ENCODE measurements at places on chromosomes 13 and 19.

GRCh38 chr13:108168929-108169328, 46.4 kb downstream of the LIG4 start:
- DNase-seq: no peak

- DNase-seq: no peak
These were observed 2.2 kb downstream of the ANKRD10 start for GRCh38 chr13:110912651-110913051.

DNA sequence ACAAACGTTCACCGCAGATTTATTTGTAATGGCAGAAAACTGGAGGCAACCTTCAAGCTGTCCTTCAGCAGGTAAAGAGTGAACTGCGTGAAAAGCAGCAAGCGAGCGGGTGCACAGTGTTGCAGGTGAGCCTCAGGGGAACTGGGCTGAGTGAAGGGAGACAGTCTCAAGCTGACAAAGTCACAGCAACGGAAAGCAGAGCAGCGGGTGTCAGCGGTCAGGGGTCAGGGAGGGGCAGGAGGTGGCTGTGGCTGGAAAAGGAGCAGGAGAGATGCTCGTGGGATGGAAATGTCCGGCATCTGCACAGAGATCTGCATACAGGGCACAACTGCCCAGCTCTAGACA, 8.5 kb upstream of the RASA3 start:
- peak; percentile 48 for DNase-seq

- DNase-seq: no peak
These were observed 31.6 kb downstream of the RNASEH2B start for GRCh38 chr13:50941146-50941545.

GRCh38 chr13:80276371-80277289, 64.3 kb downstream of the SPRY2 start:
- DNase-seq: no peak

DNA sequence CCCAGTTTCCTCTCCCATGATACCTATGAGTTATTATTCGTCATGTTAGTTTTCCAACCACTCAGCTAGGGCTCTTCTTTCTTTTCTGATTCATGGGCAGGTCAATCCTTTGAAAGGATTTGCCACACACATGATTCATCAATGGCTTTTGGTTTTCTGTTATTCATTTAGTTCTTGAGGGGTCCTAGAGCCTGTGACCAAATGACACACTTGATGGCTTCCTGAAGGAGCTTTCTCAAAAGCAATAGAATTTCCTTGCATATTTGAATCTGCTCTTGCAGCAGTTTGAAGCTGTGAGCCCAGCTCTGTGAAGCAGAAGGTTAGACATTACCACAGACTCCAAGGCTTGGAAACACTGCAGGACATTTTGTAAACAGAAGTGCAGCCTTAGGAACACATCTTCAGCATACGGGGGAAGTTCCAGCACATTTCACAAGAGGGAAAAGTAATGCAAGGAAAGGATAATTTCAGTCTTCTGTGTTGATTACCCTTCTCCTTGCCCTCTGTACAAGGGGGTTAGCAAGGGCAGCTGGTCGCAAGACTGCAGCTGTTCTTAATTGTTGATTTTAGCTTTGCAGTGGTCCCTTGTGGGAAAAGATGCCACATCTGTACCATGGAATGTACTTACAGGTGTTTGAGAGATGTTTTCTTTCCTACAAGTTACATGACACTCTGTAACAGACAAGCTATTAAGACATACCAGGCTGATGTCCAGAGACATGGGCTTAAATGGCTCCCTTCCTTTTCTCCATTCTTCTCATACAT, 338.6 kb downstream of the KCNRG start:
- DNase-seq: no peak

GRCh38 chr13:51370116-51370515, 30.6 kb downstream of the SERPINE3 start:
- DNase-seq: no peak

DNA sequence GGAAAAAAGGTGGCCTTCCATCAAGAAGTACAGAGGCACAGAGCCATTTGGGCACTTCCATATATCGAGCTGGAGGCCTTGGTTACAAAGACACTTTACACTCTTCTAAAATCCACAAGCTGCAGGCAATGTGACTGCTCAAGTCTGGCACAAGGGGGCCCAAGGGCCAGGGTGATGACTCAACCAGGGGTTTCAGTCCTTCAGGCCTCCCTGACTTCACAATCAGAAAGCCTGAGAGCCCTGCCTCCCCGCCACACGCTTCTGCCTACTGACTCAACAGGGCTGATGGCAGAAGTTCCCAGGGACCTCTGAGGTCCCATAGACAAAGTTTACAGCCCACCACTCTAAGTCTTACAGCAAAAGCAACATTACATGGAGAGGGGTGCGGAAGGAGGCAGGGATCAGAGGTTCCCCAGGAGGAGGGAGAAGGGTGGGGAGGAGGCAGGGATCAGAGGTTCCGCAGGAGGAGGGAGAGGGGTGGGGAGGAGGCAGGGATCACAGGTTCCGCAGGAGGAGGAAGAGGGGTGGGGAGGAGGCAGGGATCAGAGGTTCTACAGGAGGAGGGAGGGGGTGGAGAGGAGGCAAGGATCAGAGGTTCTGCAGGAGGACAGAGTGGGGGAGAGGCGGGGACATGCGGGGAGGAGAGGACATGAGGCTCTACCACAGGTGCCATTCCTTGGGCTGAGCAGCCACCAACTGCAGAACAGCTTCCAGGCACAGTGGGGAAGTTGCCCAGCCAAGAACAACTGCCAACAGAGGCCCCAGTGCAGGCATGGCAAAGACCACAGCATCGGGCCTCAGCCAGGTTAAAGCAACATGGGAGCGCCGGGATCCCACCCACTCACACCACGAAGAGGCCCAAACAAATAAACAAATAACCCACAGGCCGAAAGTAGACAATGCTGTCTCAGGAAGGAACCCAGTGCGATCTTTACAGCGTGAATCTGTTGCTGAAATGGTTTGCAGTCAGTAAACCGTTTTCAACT, 52.0 kb downstream of the SLC7A1 start:
- DNase-seq: no peak
